ENCODE measurements at places on chromosomes 7 and 10. TPM values are rescaled to one million over a fixed set of nuclear protein-coding genes. Genes with fewer than 3 reads are reported as not detected.

Gene PNLIPRP2
- total RNA-seq, result 0.31 TPM

Gene CREB5
- 2.0 TPM for total RNA-seq

- peaks cover 6% of the 10 kb centered on the region for H3K4me1 ChIP-seq
- no peaks in the 10 kb centered on the region for H3K27me3 ChIP-seq
- no peak for DNase-seq
- H3K36me3 ChIP-seq, result no peaks in the 10 kb centered on the region
- H3K4me3 ChIP-seq, result no peak overlapping the region
- no peak overlapping the region for H3K27ac ChIP-seq
These were observed 57.8 kb downstream of the BAMBI start for GRCh38 chr10:28734938-28735759.

- no peaks in the 10 kb centered on the region for H3K27me3 ChIP-seq
- no peaks in the 10 kb centered on the region for H3K4me1 ChIP-seq
- no peak for DNase-seq
- no peak overlapping the region for H3K4me3 ChIP-seq
These were observed 32.0 kb downstream of the PRLHR start for GRCh38 chr10:118563373-118563890.

- H3K27ac ChIP-seq, result no peak overlapping the region
- DNase-seq, result no peak
- no peaks in the 10 kb centered on the region for H3K4me1 ChIP-seq
- H3K4me3 ChIP-seq, result no peak overlapping the region
- H3K27me3 ChIP-seq, result no peaks in the 10 kb centered on the region
These were observed 194.1 kb downstream of the CREB5 start for GRCh38 chr7:28606421-28606820.

DNA sequence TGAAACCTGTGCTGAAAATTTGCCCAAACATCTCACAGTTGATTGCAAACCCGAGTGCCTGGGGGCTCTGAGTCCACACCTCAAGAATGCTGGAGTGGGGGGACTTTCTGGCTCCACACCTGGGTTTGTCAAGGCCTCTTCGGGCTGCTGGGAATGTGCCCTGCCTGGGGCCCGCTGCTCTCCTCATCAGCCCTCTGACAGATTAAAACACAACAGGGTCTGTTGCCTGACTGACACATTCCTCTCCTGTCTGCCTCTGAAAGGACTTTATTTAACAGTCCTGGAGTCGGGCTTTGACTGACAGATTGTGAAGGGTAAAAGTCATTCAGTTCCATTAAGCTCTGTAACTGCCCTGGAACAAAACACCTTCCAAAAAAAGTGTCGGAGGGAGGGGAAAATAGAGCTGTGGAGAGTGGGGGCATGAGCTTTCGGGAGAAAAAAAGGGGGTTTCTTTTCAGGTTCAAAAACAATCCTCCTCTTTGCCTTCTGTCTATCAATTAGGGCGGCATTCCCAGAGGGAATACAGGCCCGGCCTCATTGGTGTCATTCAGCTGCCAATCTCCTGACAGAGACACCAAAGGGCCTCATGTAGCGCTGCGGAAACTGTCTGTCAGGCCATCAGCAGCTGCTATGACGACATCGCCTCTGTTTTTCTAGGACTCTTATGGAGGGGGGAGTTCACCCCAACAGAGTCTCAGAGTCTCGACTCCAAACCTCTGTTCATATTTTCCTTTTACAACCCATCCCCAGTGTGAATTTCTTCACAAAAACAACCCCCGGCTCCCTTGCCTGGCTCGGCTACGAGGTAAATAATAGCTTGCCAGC lies 398.8 kb upstream of the NFE2L3 start:
- DNase-seq, result no peak
- no peaks in the 10 kb centered on the region for H3K27me3 ChIP-seq
- H3K36me3 ChIP-seq, result no peaks in the 10 kb centered on the region

GRCh38 chr10:31668326-31668725 lies 260.3 kb downstream of the ARHGAP12 start:
- no peak for DNase-seq
- no peaks in the 10 kb centered on the region for H3K4me1 ChIP-seq
- H3K36me3 ChIP-seq, result no peaks in the 10 kb centered on the region
- no peak overlapping the region for H3K27ac ChIP-seq
